Urinary bladder (tissue), 4 donors: ENCODE measurements at places on chromosomes 2 and 18. TPM values are rescaled to one million over a fixed set of nuclear protein-coding genes. Genes with fewer than 3 reads are reported as not detected.
A peak's percentile ranks its signal among the peaks of the same experiment; 100 is the strongest.

- DNase-seq, result no peak
Observed at GRCh38 chr2:12852135-12852534, 135.4 kb downstream of the TRIB2 start.

GRCh38 chr2:178152977-178153376 lies 40.7 kb downstream of the RBM45 start:
- no peak for DNase-seq

- DNase-seq, result no peak
Observed at GRCh38 chr2:160039166-160039903, 23.1 kb downstream of the PLA2R1 start.

DNA sequence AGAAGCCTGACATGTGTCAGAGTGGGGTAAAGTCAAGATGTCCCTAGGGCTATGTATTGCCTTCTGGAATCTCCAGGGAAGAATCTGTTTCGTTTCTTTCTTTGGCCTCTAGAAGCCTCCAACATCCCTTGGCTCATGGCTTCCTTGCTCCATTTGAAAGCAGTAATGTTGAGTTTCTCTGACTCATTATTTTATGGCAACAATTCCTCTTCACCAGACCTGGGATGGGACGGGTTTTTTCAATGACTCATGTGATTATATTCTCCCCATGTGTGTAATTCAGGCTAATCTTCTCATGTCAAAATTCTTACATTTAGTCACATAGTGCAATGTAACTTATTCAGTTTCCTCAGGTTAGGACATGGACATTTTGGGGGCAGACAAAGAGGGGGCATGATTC lies 1038.6 kb downstream of the CBLN2 start:
- no peak for DNase-seq

GRCh38 chr2:55134316-55134706 lies 84.1 kb upstream of the RTN4 start:
- no peak for DNase-seq

DNA sequence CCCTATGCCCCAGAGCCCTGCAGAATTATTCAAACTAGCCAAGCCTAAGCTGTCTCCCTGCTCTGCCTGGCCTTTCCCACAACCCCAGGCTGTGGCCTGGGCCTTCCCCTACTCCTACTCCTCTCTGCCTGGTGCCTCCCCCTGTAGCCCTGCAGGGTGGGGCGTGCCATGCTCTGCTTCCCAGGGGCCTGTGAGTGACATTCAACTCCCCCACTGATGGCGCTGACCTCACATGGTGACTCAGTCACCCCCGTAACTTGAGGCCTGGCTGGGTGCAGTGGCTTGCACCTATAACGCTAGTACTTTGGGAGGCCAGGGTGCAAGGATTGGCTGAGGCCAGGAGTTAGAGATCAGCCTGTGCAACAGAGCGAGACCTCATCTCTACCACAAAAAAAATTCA lies 60.6 kb downstream of the KIF1A start:
- no peak for DNase-seq

- no peak for DNase-seq
Observed at GRCh38 chr2:12950957-12951656, 234.4 kb downstream of the TRIB2 start.

Gene EPHA4
- 6.5 TPM for polyA plus RNA-seq

Gene CTIF
- 50.3 TPM for polyA plus RNA-seq

Gene MRPS5
- polyA plus RNA-seq, result 49.3 TPM

GRCh38 chr18:76754351-76754750 lies 68.0 kb upstream of the ZNF236 start:
- no peak for DNase-seq

Gene POTEE
- polyA plus RNA-seq, result not detected

- no peak for DNase-seq
Observed at GRCh38 chr2:231640641-231641111, 48.0 kb downstream of the TEX44 start.

DNA sequence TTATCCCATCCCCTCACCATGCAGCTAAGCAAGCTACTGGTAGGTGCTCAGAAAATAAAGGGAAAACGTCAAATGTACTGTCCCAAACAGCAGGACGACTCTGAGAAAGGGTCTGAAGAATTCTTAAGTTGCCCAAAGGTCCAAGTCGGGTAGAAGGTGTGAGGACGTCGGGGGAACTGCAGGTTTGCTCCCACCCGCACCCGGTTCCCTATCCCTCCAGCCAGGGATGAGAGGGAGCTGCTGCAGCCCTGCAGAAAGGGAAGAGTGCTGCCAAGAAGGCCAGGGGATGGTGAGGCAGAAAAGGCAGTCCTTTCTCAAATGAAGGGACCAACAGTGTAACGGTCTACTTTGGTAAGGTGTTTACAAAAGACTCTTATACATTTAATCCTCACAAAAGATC lies 6.9 kb upstream of the UCN start:
- DNase-seq, result no peak

- peak; percentile 78 for DNase-seq
Observed at GRCh38 chr2:34012715-34013302, 413.7 kb upstream of the FAM98A start.

DNA sequence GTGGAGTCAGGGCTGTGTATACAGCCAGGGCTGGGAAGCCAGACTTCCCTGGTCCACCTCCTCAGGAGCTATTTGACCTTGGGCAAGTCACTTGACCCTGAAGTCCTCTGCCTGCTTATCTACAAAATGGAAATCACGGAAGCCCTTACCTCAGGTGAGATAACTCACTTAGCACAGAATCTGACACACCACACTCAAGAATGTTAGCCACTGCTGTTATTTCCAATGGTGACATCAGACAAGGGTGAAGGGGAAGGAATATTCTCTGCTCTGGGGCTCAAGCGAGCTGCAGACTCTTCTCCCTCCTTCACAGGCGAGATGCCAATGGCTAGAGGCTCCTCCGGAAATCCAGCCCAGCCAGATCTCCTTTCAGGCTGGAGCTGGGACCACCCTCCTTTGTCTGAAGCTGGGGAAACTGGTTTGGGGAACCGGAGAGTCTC lies 189.6 kb downstream of the HAUS1 start:
- peak; percentile 6 for DNase-seq

Gene ALPP
- polyA plus RNA-seq, result not detected

Gene PROKR1
- polyA plus RNA-seq, result 0.06 TPM

GRCh38 chr2:134220344-134220974 lies 33.4 kb upstream of the MGAT5 start:
- no peak for DNase-seq

Gene LANCL1
- polyA plus RNA-seq, result 32.8 TPM

GRCh38 chr2:55047677-55048299 lies 2.5 kb downstream of the RTN4 start:
- DNase-seq, result peak; percentile 55

- DNase-seq, result no peak
Observed at GRCh38 chr2:148132412-148132811, 111.5 kb downstream of the MBD5 start.

GRCh38 chr18:46623541-46623940 lies 33.5 kb downstream of the LOXHD1 start:
- DNase-seq, result no peak

Gene GYPC
- 138 TPM for polyA plus RNA-seq
